HFFc6 (cell line): ENCODE measurements at places on chromosomes 13 and 19.
A peak's percentile ranks its signal among the peaks of the same experiment; 100 is the strongest.

GRCh38 chr13:114313061-114313860, 1.0 kb upstream of the CHAMP1 start:
- no peak for DNase-seq

DNA sequence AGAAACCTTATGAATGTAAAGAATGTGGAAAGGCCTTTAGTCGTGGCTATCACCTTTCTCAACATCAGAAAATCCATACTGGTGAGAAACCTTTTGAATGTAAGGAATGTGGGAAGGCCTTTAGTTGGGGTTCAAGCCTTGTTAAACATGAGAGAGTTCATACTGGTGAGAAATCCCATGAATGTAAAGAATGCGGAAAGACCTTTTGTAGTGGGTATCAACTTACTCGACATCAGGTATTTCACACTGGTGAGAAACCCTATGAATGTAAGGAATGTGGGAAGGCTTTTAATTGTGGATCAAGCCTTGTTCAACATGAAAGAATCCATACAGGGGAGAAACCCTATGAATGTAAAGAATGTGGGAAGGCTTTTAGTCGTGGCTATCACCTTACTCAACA, 20.8 kb downstream of the ZNF283 start:
- DNase-seq = no peak

DNA sequence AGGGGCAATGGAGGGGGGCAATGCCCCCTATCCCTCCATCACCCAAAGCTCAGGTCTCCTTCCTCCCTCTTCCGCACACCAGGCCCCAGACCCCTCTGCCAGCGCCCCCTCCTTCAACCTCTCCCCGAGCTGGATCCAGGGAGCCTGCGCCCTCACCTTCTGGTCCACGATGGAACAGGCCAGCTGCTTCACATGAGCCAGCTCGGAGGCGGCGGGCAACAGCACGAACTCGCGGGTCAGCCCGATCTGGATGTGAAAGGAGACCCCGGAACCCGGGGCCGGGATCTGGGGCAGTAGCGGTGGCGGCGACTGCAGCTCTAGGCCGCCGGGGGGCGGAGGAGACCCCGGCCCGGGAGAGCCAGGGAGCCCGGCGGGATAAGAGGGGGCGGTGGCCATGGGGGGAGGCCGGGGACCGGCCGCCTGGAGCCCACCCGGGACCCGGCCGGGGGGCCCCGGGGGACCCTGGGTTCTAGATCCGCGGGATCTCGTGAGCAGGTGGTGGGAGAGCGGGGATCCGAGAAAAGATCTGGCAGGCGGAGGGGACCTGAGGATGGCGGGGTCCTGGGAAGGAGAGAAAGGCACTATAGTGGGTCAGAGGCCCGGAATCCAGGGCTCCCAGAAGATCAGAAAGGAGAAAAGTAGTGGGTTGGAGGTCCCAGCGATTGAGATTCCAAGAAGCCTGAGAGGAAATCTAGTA, 791 bp downstream of the PRKD2 start:
- DNase-seq = no peak

DNA sequence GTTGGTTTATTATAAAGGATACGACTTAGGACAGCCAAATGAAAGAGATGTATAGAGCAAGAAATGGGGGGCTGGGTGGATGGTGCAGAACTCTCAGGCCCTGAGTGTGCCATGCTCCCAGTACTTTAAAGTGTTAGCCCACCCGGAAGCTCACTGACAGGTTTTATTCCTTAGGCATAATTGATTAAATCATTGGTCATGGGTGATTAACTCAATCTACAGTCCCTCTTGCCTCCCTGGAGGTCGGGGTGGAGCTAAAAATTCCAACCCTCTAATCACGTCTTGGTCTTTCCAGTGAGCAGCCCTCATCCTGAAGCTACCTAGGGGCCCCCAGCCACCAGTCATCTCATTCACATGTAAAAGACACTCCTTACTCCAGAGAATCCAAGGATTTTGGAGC, 9.9 kb upstream of the LEUTX start:
- DNase-seq = no peak

GRCh38 chr19:5680084-5680436, 256 bp downstream of the MICOS13 start:
- DNase-seq = no peak

GRCh38 chr13:48576448-48577010, 43.6 kb upstream of the RCBTB2 start:
- DNase-seq = no peak

DNA sequence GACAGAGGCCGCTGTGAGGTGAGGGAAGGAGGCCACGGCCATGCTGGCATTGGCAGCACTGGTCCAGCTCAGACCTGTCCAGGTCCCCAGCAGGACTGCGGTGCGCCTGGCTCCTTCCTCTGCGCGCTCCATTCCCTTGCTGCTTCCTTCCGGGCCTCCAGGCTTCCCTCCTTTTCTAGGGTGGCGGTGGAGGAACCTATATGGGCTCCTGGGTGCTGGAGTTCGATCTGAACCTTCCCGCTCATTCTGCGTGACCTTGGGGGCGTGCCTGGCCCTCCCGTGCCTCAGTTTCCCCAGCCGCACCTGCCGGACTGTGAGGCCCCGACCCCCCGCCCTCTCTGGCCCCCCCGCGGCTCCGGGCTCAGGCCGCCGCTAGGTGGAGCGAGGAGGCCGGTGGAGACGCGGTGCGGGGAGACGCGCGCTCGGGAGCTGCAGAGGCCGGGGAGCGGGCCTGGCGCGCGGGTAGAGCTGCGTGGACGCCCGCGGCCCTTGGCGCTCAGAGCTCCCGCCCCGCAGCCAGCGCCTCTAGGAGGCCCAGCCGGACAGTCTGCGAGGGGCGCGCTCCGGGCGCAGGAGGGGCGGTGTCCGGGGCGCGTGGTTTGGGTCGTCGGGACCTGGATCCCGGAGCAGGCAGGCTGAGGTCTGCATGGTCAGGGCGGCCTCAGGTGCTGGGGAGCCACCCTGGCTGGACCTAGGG, 29.9 kb downstream of the EFNA2 start:
- no peak for DNase-seq

DNA sequence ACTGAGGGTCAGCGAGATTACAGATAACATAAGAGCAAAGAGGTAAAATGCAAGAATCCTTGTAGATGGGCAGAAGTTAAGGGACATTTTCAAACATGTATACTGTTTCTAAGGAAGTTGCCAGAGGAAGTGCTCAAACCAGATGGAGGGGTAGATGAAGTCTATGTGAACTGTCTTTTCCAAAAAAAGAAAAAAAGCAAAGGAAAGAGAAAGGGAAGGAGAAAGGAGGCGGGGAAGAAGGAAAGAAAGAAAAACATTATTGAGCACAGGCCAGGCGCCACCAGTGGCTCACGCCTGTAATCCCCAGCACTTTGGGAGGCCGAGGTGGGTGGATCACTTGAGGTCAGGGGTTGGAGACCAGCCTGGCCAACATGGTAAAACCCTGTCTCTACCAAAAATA, 5.3 kb downstream of the DMAC2 start:
- DNase-seq = no peak

DNA sequence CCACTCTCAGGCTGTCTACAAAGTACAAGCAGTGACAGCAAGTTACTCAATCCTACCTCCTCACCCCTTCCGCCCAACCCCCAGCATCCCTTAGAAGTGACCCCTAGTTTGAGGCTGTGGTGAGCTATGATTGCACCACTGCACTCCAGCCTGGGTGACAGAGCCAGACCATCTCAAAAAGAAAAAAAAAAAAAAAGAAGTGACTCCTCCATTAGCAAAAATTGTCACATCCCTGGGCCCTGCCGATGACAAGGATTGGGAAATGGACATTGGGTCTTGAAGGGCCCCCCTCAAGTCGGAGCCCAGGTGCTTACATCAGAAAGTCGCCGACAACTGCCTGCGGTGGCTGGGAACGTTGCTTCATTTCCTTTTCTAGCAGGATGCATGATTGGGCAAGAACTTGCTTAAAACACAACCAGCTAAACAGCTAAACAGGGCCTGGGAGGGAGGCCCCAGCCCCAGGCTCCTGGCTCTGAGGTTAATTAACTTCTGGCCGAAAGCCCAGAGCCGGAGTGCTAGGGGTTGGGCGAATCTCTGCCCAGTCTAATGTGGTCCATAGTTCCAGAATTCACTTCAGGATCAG, 15.3 kb downstream of the RAB3D start:
- peak; percentile 86 for DNase-seq

DNA sequence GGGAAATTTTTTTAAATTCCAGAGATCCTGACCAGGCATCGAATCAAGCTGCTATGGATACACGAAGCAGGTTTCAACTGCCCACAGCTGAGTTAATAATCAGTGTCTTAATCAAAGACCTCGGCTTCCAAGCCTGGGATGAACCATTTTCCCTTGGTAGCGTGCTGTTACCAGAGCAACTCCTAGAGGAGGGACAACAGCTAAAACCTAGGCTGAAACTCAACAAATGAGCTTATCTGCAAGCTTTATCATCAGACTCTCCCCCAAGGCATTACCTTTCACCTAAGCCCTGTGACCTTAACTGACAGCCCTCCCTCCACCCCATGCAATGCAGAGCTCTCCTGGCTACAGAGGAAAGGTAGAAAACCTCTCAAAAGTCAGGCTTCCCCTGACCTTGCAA, 39.7 kb downstream of the RCBTB1 start:
- no peak for DNase-seq

- DNase-seq = no peak
These were observed 212.8 kb downstream of the RFC3 start for GRCh38 chr13:34030782-34031181.

- peak; percentile 46 for DNase-seq
These were observed 4.3 kb downstream of the FAAP24 start for GRCh38 chr19:32976223-32976805.

- no peak for DNase-seq
These were observed 43.7 kb upstream of the ADGRE5 start for GRCh38 chr19:14337510-14337909.

GRCh38 chr13:102462570-102462969, 60.7 kb upstream of the FGF14 start:
- no peak for DNase-seq

DNA sequence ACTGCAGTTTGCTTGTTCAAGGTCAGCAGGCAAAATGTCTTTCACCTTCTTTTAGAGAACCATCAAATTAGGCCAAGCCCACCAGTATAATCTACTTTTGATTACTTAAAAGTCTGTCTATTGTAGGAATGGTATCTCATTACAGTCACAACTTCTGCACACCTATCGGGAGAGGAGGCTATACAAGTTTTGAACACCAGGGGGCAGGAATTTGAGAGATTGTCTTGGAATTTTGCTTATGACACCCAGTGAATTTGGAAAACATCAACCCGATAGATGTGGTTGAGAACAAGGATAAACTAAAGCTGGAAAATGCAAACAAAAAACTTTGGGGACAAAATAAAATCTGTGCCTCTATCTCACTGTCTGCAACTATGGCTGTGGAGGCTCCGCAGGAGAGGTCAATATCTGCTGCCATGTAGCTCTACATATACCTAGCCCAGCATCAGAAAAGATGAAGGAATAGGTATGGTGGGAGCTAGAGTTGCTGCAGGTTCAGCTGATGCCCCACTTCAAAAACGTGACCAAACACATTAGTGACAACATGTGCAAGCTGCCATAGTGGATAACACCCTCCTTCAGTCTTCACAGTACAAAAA, 1299.2 kb upstream of the SPRY2 start:
- DNase-seq = no peak

DNA sequence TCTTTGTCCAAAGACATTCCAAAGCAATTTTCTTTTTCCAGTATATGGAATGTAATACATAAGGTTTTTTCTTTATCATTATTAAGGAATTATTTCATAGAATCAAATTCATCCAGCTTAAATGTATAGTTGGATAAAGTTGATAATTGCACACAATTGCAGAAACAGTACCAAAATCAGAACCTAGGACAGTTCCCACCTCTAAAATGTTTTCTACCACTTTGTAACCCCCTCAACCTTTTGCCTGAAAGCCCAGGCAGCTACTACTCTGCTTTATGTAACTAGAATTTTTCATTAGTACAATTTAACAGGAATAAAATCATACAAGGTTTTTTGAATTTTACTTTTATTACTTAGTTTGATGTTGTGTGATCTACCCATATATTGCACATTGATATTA, 98.0 kb downstream of the PRR20E start:
- DNase-seq = no peak

GRCh38 chr13:28671126-28671792, 12.3 kb downstream of the POMP start:
- DNase-seq = no peak

- DNase-seq = no peak
These were observed 10.0 kb upstream of the NDUFS7 start for GRCh38 chr19:1373534-1374249.

DNA sequence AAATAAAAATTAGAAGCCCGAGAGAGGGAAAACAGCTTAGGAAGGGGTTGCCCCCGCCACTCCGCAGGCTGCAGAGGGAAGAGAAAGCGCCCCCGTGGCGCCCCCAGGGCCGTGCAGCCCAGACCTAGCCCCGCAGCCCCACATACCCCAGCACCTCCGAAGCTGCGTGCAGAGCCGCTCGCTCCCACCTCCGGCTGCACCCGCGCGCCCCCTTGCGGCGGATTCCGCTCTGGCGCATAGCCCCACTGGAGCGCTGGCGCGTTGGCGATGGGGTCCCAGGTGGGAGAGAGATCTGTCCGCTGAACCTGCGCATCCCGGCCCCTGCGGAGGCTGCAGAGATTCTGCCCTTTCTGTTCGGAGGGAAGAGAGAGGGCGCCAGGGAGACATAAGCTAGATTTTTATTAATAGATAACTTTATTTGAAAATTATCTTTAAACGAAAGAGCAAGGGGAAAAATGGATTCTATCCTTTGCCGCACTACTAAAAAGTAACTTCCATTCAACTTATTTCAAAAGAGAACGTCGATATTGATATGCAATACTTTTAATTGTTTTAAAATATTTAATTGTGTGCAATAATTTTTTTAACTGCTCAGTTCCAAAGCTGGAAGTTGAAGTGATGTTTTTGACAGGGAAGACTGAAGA, 11.7 kb upstream of the CLN5 start:
- peak; percentile 27 for DNase-seq

- no peak for DNase-seq
These were observed 5.8 kb downstream of the ZIC2 start for GRCh38 chr13:99987154-99988019.

- DNase-seq = no peak
These were observed 322.0 kb upstream of the KLHL1 start for GRCh38 chr13:70430256-70430655.

DNA sequence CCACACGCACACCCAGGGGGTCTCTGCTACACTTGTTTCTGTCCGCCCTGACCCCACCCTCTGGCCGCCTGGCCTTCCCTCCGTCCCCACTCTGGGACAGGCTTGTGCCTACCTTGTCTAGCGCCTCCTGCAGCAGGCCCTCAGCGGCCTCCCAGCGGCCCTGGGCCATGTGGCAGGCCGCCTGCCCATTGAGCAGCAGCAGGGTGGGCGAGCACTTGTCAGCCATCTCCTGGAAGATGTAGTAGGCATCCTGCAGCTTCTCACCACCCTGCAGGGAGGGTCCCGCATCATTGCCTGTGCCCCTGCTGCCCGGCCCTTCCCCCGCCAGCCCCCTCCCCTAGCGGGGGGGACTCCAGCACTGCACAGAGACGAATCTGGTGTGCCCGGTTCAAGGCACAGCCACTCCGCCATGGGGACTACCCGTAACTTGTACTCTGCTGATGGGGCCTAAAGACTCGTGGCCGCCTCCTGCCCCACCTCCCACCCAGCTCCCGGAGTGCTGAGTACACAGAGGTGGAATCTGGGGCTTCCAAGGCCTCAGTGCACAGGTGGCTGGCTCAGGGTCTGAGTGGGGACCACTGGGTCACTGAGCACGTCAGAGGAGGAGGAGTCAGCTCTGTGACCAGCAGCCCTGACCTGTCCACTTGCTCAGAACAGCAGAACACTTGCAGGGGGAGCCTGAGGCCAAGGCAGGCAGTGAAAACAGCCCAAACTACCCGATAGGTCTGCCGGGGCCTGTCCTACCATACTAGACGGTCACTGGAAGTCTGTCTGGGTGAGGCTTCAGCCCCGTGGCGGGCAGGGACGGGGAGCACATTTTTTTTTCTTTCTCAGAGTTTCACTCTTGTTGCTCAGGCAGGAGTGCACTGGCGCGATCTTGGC, 7.4 kb upstream of the CERS1 start:
- DNase-seq = no peak

- no peak for DNase-seq
These were observed 44.6 kb upstream of the HNRNPA1L2 start for GRCh38 chr13:52597676-52598075.
